Lower leg skin (tissue), 4 donors: ENCODE measurements at places on chromosomes 16 and 17.

- no peak for DNase-seq
Observed at GRCh38 chr16:18803569-18804462, 2.5 kb upstream of the ARL6IP1 start.

DNA sequence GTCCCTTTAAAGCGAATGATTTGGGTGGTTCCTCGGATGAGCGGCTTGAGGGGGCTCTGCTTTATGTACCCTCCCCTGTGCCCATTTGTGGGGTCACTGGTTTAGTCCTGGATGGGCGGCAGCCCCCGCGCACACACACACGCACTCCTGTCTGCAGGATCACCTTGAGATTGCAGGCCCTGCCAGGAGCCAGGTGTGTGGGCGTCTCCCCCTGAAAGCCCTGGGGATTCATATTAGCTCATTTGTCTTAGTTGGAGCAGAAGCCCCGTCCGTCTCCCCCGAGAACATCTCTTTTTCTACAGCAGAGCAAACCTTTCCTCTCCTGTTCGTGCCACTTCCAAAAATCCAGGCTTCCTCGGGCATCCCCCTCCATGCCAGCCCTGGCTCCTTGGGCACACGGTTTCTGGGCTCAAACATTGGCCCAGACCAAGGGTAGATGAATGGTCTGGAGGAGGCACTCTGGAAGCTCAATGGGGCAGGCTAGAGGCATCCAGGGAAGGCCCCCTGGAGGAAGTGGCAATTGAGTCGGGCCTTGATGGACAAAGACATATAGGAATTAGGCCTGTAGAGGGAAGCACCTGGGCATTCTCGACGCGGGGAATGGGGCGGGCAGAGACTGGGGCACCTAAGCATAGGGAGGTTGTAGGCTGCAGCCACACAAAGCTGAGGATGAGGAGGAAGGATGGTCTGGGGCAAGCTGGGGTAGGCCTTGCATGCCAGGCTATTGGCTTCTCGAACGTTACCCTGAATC, 218.5 kb upstream of the GSE1 start:
- peak; percentile 83 for DNase-seq

- DNase-seq = no peak
Observed at GRCh38 chr17:76426853-76427252, 26.1 kb downstream of the UBE2O start.

GRCh38 chr16:55102531-55102930, 171.9 kb downstream of the IRX5 start:
- no peak for DNase-seq

DNA sequence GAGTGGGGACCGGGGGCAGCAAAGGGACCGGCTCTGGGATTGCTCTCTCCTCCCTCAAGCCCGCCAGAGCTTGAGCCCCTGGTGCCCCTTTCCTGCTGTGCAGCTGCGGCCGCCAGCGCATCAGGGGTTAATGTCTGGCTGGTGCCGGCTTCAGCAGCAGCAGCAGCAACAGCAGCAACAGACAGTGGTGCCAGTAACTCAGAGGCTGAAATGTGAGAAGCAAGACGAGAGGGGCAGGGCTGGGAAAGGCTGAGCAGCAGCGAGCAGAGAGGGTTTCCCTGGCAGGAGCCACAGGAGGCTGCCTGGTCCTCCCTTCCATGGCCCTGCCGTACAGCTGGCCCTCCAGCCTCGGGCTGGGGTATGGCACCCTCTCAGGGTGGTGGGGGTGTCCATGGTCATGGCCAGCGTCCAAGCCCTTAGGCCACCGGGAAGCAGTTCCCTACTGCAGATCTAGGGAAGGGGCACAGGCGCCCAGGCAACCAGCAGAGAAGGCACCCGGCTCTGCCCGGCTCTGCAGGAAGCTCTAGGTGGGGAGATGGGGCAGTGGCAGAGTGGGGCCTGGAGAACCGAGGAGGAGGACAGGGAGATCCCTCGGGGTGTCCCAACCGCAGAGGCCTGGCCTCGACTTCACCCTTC, 21.1 kb upstream of the TFAP4 start:
- no peak for DNase-seq

DNA sequence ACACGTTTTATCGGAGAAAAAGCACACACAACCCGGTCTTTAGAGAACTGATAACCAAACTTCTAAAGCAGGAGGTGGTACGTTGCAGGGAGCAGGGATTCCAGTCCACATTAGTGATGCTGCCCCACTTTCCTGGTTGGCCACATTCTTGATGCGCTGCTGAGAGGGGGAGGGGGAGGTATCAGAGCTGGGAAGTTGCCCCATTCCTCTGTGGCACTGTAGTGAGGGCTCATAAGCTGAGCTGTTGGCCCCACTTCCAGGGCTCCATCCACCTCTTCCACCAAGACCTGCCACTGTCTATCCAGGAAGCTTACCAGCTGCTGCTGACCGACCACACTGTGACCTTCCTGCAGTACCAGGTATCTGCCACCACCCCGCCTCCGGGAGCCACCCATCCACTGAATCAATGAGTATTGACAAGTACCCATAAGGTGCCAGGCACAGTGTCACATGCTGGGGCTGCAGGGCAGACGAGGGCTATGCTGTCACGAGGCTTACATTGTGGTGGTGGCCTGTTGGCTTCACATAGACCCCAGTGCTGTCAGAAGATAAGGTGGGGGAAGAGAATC, 1.1 kb downstream of the TSEN54 start:
- no peak for DNase-seq

GRCh38 chr16:57358527-57359095, at the start of gene CCL22:
Gene CCL22 (plus strand): TSS chr16:57358783. CDS start chr16:57358817, 34 bp downstream.
- DNase-seq = peak; percentile 82

- no peak for DNase-seq
Observed at GRCh38 chr16:23131436-23131835, 17.8 kb downstream of the USP31 start.

DNA sequence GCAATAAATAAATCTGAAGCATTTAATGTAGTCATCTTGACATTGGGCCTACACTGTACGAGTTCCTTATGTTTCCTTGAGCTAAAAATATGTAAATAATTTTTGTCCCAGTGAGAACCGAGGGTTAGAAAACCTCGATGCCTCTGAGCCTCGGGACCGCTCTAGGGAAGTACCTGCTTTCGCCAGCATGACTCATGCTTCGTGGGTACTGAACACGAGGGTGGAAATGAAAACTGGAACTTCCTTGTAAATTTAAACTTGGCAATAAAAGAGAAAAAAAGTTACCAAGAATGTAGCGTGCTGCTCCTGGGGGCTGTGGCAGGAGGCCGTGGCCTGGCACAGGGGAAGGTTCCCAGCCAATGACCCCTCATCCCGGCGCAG, 74.1 kb downstream of the SOCS1 start:
- peak; percentile 54 for DNase-seq

DNA sequence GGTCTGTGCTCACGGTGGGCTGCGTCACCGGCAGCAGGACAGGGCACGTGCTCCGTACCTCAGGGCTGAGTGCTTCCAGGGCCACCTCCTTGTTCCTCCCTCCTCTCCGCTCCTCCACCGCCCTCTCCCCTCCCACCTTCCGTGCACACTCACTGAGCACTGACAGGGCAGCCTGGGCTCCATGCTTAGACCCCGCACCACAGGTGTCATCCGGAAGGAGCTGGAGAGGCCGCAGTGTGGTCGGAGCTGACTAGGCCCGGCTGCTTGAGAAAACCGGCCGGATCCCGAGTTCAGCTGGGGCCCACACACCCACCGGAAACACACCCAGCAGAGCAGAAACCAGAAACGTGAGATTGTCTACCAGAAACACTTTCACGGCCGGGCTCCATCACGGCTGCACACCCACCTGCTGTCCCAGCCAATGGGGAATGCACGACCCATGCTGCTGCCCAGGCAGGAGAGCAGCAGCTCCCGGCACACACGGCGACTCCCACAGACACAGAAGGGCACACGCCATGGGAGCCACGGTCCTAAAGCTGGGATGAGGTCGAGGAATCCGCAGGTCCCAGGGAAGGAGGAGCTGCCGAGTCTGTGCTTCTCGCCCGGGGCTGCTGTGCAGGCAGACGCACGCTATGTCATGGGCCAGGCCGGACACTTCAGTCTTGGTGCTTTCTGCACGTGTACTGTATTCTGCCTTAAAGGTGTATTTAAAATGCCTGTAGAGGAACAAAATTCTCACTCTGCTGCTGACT, 55.0 kb upstream of the ZNF469 start:
- no peak for DNase-seq

- DNase-seq = no peak
Observed at GRCh38 chr17:60941028-60941427, 263.4 kb downstream of the BCAS3 start.

- DNase-seq = no peak
Observed at GRCh38 chr16:57479205-57479975, 6.9 kb downstream of the DOK4 start.

DNA sequence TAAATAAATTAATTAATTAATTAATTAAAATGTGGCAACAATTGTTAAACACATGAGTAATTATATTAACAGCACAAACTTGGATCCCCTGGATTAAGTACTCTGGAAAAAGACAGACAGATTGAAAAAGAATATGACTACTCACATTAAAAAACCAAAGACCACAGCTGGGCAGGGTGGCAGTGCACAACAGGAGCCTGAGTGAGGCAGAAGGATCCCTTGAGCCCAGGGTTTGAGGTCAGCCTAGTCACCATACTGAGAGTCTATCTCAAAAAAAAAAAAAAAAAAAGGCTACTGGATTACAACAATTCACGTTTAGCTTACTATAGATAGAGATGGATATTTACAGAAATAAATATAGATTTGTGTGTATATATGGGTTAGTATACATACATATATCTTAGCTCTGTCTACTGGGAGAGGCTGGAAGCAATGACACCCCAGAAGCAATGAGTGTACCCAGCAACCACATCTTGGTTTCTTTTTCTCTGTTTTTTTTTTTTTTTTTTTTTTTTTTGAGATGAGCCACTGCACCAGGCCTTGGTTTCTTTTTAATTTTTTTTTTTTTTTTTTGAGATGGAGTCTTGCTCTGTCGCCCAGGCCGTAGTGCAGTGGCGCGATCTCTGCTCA, 10.6 kb upstream of the SUZ12 start:
- no peak for DNase-seq

- no peak for DNase-seq
Observed at GRCh38 chr17:76930107-76930506, 61.9 kb downstream of the MGAT5B start.

DNA sequence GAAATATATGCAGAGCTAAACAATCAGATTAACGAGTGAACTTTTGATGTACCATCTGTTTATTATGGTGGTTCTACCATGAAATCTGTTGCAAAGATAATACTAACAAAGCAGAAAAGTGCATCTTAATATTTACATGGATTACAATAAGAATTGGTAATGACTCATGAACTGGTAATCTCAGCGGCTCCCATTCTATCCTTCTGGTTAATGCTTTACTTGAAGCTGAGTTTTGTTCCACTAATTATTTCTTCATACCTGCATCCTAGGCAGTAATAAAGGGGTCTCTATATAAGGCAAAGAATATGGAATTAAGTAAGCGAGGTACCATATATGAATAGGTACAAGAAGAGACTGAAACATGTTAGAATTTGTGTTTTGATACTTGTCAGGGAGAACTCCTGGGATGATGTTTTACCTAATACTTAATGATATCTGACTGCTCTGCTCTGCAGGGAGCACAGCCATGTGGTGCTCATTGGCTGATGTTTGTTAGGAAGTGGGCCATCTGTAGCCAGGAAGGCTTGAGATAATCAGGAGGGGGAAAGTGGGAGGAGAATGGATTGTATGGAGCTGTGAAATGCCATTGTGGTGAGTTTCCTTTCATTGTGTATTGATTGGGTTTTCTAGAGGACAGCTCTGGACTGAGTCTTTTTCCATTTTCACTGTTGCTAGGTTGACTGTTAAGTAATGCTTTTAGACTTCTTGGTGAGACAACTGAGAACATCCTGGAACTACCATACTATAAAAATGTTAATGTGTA, 52.6 kb downstream of the MAP2K6 start:
- no peak for DNase-seq

DNA sequence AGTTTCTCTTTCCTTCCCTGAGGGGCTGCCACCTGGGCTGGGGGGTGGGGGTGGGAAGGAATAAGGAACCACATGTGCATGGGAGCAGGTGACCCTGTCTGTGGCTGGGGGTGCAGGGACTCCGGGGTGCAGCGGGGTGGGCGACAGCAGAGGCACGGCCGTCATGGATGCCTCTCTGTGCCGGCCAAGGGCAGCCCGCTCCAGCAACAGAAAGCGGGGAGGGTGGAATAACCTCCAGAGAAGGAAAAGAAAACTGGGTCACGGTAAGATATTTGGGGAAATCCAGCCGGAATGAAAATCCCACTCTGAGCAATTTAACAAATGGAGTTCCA, 4.2 kb downstream of the NDUFAF8 start:
- no peak for DNase-seq

- DNase-seq = no peak
Observed at GRCh38 chr16:28897826-28898225, 19.5 kb downstream of the ATP2A1 start.

DNA sequence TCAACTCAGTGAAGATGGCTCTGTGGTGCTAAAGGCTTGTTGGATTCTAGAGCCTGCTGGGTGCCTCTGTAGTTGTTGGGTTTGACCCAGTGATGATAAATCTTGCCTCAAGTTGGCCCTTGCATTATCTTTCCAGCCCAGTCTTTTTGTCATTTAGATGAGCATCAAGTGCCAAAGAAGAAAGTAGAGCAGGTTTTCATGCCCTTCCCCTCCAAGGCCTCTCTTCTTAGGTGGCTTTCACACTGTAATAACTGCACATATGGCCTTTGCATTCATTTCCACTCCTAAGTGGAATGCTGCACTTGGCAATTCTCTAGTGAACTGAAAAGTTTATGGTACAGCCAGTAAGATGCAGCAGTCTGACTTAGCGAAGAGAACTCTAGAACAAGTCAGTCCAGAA, 165.1 kb downstream of the PHKB start:
- no peak for DNase-seq

- DNase-seq = no peak
Observed at GRCh38 chr17:74287031-74287602, 13.1 kb downstream of the DNAI2 start.

GRCh38 chr16:69474408-69474807, 50.0 kb downstream of the CYB5B start:
- DNase-seq = no peak
